B cell (primary cell): ENCODE measurements at places on chromosomes 1 and 21.

GRCh38 chr1:36622741-36623648 lies 140.3 kb upstream of the CSF3R start:
- DNase-seq, result no peak

DNA sequence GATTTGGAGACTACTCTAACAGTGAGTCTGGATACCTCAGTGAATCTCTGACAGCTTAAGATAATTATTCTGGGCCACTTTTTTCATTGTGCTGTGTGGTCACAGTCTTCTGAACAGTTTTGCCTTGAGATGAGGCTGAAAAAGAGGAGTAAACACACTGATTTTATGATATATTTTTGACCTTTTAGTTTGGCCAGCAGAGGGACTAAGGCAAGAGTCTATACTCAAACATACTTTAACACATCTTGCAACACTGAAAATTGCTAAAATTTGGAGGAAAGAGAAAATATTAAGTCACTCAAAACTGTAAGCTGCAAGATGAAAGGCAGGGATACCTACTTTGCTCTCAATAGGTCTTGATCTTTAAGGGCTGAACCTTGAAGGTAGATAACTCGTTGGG lies 182.7 kb downstream of the KCNT2 start:
- DNase-seq, result no peak

DNA sequence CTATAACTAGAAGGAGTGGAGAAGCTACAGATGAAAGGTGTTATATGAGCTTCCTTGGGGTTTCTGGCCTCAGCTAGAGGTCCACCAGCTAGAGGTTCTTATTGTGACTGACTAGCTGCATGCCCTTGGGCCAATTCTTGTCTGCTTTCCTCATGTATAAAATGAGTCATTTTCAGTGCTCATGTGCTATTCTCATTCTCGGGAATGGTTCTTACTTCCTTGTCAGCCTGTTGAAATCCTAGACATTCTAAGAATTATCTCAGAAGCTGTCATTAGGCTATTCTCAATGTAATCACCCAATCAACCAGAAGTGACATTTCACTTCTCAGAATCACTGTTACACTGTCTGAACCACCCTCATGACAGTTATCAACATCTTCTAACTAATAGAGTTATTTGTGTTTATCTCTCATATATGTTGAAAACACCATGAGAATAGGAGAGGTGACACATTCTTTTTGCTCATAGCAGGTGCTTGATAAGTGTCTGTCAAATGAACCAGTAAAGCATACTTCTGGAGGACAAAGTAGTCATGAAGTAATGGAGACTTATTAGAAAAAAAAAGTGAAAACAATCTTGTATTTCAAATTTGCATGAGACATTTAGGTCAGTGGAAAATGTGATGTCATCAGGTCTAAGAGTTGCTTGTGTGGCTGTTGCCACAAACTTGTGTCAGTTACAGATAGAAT lies 122.8 kb upstream of the IVNS1ABP start:
- peak; percentile 51 for DNase-seq

GRCh38 chr1:156097499-156098178 lies 15.4 kb upstream of the MEX3A start:
- peak; percentile 53 for DNase-seq

- no peak for DNase-seq
Measured at GRCh38 chr1:17551755-17552234, 12.3 kb downstream of the ARHGEF10L start.
